ENCODE measurements at places on chromosomes 1 and 21.
A peak's percentile ranks its signal among the peaks of the same experiment; 100 is the strongest.

DNA sequence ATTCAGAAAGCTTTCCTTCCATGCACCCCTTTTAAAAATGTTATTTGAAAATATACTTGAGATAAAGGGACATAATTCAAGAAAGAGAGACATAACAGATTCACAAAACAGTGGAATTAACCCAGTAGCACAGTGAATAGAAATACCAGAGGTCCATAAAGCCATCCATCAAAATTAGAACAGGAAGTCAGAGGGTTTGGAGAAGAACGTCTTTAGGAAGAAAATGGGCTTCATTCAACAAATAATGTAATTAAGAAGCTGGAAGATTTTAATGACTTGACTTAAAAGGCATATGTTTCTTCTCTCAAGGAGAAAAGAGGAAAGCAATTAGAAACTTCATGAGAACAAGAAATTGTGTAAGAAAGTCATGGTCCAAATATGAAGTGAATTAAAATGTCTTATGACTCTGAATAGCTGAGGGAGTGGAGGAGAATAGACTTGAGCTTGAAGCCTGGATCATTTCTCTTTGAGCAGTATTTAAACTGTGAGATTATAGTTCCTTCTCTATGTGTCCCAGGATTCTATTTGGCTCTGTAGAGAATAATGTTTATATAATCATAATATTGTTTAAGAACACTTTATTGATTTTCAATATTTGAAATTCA lies 7.9 kb upstream of the HCRTR1 start:
- no peak for DNase-seq

DNA sequence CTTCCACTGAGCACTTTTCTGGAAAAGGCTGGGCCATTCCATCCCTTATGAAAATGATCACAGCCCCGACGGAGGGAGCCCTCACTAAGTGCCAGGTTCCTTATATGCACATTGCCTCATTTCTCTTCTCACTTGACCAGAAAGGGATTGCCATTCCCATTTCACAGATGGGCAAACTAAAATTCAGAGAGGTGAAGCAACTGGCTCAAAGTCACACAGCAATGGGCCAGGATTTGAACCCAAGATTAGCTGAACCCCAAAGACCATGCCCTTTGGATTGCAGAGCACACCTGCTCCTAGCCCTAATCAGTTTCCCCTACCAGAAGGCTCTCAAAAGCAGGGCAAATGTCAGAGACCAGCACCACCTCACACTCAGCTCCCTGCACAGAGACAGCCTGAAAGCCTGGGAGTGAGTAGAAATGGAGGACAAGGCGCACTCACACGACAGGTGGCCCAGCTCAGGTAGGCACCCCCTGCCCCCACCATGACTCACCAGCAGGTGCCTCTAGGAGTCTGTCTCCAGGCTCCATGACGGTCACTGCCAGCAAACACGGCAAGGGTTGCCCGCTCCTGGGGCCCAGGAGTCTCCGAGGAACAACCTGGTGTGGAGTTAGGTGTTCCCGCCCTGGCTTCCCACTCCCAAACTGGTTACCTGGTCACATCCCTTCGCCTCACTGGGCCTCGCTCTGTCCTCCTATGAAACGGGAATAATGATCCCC lies 21.7 kb downstream of the SDC3 start:
- no peak for DNase-seq

DNA sequence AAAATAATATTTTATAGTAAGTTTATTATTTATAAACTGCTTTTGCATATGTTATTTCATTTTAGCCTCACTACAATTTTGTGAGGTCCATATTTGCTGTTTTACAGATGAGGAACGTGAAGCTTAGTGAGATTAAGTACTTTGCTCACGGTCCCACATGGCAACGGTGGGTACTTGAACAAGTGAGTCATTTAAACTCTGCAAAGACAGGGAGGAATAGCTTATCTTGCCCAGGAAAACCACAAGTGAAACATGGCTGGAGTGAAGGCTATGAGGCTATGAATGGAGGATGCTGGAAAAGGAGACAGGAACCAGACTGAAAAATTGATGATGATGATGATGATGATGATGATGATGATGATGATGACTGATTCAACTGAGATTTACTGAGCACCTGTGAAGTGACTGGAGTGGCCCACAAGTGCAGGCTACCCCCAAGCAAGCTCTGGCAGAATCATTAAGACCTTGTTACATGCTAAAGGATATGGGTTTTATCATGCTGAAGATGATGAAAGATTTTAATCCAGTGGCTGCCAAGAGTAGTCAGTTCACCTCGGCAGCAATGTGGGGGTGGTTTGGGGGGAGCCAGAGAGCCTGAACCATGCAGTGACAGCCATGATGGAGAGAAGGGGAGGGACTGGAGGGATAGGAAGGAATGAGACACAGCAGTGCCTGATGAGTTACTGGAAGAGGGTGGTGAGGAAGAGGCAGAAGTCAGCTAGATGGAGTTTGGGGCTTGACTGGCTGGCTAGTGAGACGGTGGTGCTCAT lies 1.4 kb upstream of the ABCA4 start:
- peak; percentile 89 for DNase-seq

- DNase-seq: peak; percentile 51
Measured at GRCh38 chr1:206725109-206725963, 40.6 kb downstream of the MAPKAPK2 start.

GRCh38 chr1:158972841-158973240 lies 36.9 kb upstream of the IFI16 start:
- peak; percentile 1 for DNase-seq

GRCh38 chr1:200226268-200226968 lies 183.4 kb downstream of the ZNF281 start:
- peak; percentile 30 for DNase-seq

GRCh38 chr1:223312705-223313414 lies 51.1 kb downstream of the SUSD4 start:
- DNase-seq: peak; percentile 52

- DNase-seq: no peak
Measured at GRCh38 chr21:37815893-37816292, 100.4 kb downstream of the KCNJ6 start.

- no peak for DNase-seq
Measured at GRCh38 chr1:67676287-67676686, 8.7 kb upstream of the GADD45A start.

GRCh38 chr21:34132926-34133325 lies 59.5 kb downstream of the MRPS6 start:
- DNase-seq: no peak

DNA sequence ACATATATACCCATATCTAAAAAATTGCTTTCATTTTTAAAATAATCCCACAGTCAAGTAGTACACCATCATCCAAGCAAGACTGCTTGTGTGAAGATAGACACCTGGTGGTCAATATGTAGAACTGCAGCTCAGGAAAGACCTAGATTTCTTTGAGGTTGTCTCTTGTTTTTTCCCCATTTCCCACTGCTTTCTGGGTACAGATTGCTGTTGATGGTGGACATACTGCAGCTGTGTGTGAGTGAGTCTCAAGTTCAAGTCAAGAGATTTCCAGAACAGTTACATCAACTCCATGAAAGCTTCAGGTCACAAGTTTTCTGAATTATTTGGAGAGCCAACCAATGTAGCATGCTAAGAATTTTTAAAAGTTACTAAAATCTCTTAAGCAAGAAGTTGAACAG lies 306.4 kb downstream of the DUSP10 start:
- DNase-seq: peak; percentile 83

DNA sequence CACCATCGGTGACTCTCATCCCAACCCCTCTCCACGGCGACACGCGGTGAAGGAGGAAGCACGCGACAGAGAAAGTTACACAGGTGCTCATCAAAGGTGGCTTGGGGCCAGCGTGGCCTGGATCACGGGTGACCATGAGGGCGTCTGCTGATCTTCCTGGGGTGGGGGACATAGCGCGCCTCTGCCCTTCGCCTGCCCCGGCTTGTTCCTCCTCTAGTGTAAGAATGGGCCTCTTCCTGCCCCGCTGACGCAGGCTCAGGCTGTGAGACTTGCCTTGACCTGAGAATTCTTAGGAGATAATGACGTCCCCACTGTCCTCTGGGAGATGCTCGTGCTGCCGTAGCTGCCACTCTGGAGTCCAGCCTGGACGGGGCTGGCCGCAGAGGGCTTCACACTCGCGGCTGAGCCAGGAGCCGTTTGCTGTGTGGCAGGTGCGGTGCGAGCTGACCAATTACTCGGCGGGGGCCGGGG lies 39.0 kb upstream of the TMEM52 start:
- no peak for DNase-seq

DNA sequence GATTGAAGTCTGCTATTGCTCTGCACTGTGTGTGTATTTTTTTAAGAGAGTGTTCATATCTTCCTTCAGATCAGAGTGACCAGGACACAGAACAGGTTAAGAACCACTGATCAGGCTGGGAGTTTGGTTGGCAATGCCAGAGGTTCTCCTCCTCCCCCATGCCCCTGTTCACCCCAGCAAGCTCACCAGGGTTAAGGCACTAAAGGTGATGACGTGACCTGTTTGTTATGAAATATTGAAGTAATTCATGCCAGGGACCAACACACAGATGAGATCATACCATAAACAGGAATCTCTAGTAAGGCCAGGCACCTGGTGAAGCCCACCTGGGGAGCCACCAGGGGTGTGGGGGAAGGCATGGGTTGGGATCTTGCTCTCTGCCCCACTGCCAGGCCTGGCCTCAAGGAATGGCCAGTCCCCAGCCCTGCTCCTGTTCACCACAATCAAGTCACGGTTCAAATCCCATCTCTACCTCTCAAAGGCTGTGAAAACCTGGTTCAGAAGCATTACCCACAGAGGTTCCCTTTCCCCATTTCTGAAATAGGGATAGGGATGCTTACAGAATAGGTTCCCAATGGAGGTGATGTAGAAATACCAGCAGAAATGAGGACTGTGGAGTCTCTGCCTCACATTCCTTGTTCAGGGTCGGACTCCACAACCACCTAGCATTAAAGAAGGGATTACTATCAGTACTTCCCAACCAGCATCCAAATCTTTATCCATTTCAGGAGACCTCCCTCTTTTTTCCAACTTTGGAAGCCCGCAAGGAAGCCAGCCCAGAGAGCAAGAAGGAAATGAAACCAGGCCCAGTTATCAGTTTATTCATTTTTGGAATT lies 2.4 kb downstream of the ID3 start:
- peak; percentile 86 for DNase-seq

DNA sequence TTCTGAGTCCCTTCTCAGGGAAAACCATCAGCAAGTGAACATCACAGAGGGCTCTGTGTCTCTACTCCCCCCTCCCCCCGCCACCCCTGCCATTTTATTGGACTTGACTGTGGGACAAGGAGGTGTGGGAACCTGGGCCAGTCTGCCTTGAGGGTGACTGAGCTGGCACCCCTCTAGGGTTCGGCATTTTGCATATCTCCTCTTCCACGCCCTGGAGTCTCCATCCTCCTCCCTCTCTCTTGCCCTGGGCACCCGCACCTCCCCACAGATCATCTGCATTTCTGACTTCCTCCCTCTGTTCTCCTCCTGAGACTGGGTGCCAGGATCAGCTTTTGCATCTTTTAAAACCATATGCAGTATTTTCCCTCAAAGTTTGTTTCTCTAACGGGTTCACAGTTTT lies 107.1 kb upstream of the ERRFI1 start:
- no peak for DNase-seq
